ENCODE measurements at places on chromosomes 5 and 9. TPM values are rescaled to one million over a fixed set of nuclear protein-coding genes. Genes with fewer than 3 reads are reported as not detected.
A peak's percentile ranks its signal among the peaks of the same experiment; 100 is the strongest.

- DNase-seq, result no peak
Measured at GRCh38 chr5:132498686-132499271, 8.2 kb upstream of the IRF1 start.

GRCh38 chr5:41157272-41157894 is 55.9 kb downstream of the C6 start:
- no peak for DNase-seq

IRX4 gene
- not detected for total RNA-seq

- no peak for DNase-seq
Measured at GRCh38 chr5:177040814-177041420, 18.4 kb downstream of the ZNF346 start.

KCNN2 gene
- total RNA-seq, result 62.7 TPM

- DNase-seq, result no peak
Measured at GRCh38 chr5:73153513-73153912, 19.5 kb upstream of the TMEM174 start.

GRCh38 chr9:5437254-5438216 is at the start of gene PLGRKT:
PLGRKT (minus strand) TSS chr9:5437925; CDS start chr9:5431977, 5,948 bp downstream.
- DNase-seq, result peak; percentile 97

DNA sequence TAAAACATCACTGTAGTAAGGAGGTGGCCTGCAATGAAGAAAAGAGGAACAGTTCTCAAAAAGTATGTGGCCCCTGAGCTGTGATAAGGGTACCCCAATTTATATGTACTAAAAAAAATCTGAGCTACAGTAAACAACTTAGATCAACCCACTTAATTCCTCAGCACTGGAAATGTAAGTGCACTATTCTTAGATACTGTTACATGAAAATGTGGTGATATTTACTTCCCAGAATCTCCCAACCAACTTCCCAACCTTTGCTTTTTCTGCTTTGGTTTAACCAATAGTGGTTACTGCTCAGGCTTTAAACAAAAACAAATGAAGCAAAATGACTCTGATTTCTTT is 114.8 kb downstream of the SEMA5A start:
- DNase-seq, result no peak

GRCh38 chr9:107732781-107733522 is 243.4 kb upstream of the KLF4 start:
- peak; percentile 88 for DNase-seq
